ENCODE measurements at places on chromosomes 5 and 9. TPM values are rescaled to one million over a fixed set of nuclear protein-coding genes. Genes with fewer than 3 reads are reported as not detected.

- no peaks in the 10 kb centered on the region for H3K27me3 ChIP-seq
- H3K36me3 ChIP-seq: no peaks in the 10 kb centered on the region
- no peak for DNase-seq
Measured at GRCh38 chr5:18375641-18376040, 741.4 kb downstream of the TAF11L14 start.

GRCh38 chr5:32791536-32792243 is 80.6 kb downstream of the NPR3 start:
- no peak overlapping the region for H3K4me3 ChIP-seq
- no peaks in the 10 kb centered on the region for H3K36me3 ChIP-seq
- no peaks in the 10 kb centered on the region for H3K4me1 ChIP-seq

DNA sequence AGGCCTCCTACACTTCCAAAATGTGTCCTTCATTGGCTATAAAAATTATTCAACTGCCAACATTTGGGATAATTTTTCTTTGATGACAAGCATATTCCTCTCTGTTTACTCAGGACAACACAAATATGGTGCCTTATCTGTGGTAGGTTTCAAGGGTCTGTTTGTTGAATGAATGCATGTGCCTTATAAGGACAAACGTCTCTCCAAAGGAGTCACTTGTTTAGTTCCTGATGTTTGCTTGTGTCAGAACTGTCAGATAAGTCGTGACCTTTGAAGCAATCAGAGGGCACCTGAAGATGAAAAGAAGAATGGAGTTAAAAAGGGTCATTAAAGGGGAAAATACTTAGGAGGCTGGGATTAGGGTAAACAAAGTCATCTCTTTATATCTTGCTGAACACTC is 3.6 kb upstream of the OR1J2 start:
- DNase-seq: no peak
- H3K27me3 ChIP-seq: peaks cover 34% of the 10 kb centered on the region
- H3K36me3 ChIP-seq: no peaks in the 10 kb centered on the region
- H3K4me1 ChIP-seq: no peaks in the 10 kb centered on the region
- no peak overlapping the region for H3K27ac ChIP-seq

GRCh38 chr5:131542723-131543122 is 92.3 kb downstream of the RAPGEF6 start:
- H3K4me1 ChIP-seq: peaks cover 71% of the 10 kb centered on the region
- DNase-seq: no peak
- no peak overlapping the region for H3K4me3 ChIP-seq
- peaks cover 66% of the 10 kb centered on the region for H3K36me3 ChIP-seq
- no peak overlapping the region for H3K27ac ChIP-seq

The ANAPC2 gene
- total RNA-seq: 76.1 TPM

DNA sequence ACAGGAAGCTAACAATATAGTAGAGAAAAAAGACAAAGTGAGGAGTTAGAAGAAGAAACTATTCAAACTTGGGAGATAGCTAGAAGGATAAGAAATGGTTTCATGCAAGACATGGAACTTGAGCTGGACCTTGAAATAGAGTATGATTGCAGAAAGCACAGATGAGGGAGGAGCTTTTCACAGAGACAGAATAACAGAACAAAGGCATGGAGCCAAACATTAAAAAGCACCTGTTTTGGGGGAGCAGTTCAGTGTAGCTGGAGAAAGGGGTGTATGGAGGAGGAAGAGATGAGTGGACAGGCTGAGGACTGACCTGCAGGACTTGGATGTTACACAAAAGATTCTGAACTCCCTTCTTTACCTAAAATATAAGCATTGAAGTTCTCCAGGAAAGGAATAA is 25.2 kb downstream of the DTWD2 start:
- DNase-seq: no peak
- no peak overlapping the region for H3K27ac ChIP-seq
- no peak overlapping the region for H3K4me3 ChIP-seq
- no peaks in the 10 kb centered on the region for H3K27me3 ChIP-seq
- no peaks in the 10 kb centered on the region for H3K4me1 ChIP-seq

DNA sequence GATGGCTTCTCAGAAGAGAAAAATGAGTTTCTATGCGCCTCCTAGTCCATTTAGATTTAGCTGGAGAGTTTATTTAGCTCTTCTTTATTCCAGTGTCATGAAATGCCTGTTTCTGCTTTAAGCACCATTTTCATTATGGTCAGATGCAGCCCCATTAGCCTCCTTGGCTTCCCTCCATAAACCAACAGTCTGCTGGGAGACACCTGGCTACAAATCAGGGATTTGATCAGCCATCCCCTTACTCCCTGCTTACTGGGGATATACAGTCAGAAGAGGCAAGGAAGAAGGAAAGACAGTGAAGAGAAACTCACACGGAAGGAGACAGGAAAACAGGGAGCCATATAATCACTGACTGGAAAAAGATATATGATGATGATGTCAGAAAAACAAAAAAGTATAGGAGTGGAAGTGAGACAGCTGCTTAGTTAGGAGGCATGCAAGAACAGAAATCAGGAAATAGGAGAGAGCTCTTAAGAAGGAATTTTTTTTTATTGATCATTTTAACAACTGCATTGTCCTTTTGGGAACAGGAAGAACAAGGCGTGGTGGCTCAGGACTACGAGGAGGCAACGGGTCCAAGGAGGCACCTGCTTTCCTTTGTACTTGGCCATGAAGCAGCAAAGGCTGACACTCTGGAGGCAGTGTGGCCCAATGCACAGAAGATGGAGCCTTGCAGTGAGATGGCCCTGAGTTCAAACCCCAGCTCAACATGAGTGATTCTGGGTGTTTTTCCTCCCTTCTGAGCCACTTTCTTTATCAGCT is 56.1 kb downstream of the MED27 start:
- DNase-seq: no peak
- H3K4me3 ChIP-seq: no peak overlapping the region
- H3K27ac ChIP-seq: no peak overlapping the region
- no peaks in the 10 kb centered on the region for H3K27me3 ChIP-seq

DNA sequence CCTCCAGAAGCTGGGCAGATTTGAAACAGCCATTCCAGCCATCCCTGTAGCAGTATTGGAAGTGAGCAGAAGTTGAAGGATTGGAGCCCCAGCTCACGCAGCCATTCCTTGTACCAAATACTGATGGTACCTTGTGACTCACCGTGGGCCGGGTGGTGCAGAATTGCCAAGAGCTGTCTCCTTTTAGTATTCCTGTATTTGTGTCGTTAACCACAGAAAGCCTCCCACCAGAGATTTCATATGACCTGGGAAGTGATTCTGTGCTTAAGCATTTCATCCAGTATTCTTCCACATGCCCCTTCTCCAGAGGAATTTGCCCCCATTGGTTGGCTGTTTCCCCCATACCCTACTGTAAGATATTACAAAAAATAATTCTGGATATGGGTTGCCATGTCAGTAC is 17.7 kb upstream of the TLX3 start:
- H3K27ac ChIP-seq: no peak overlapping the region
- peaks cover 39% of the 10 kb centered on the region for H3K27me3 ChIP-seq
- H3K36me3 ChIP-seq: no peaks in the 10 kb centered on the region

- H3K27me3 ChIP-seq: no peaks in the 10 kb centered on the region
- no peak overlapping the region for H3K4me3 ChIP-seq
- H3K27ac ChIP-seq: no peak overlapping the region
- no peak for DNase-seq
Measured at GRCh38 chr5:69211200-69211599, 21.8 kb downstream of the CENPH start.

GRCh38 chr9:36725777-36726356 is 153.2 kb downstream of the MELK start:
- no peaks in the 10 kb centered on the region for H3K27me3 ChIP-seq
- no peak overlapping the region for H3K4me3 ChIP-seq
- H3K27ac ChIP-seq: no peak overlapping the region
- H3K36me3 ChIP-seq: no peaks in the 10 kb centered on the region

The MCIDAS gene
- total RNA-seq: not detected

GRCh38 chr9:118209343-118209742 is 505.1 kb downstream of the TLR4 start:
- H3K27ac ChIP-seq: no peak overlapping the region
- H3K4me1 ChIP-seq: no peaks in the 10 kb centered on the region
- no peaks in the 10 kb centered on the region for H3K36me3 ChIP-seq
- no peak for DNase-seq
- H3K4me3 ChIP-seq: no peak overlapping the region
- no peaks in the 10 kb centered on the region for H3K27me3 ChIP-seq

DNA sequence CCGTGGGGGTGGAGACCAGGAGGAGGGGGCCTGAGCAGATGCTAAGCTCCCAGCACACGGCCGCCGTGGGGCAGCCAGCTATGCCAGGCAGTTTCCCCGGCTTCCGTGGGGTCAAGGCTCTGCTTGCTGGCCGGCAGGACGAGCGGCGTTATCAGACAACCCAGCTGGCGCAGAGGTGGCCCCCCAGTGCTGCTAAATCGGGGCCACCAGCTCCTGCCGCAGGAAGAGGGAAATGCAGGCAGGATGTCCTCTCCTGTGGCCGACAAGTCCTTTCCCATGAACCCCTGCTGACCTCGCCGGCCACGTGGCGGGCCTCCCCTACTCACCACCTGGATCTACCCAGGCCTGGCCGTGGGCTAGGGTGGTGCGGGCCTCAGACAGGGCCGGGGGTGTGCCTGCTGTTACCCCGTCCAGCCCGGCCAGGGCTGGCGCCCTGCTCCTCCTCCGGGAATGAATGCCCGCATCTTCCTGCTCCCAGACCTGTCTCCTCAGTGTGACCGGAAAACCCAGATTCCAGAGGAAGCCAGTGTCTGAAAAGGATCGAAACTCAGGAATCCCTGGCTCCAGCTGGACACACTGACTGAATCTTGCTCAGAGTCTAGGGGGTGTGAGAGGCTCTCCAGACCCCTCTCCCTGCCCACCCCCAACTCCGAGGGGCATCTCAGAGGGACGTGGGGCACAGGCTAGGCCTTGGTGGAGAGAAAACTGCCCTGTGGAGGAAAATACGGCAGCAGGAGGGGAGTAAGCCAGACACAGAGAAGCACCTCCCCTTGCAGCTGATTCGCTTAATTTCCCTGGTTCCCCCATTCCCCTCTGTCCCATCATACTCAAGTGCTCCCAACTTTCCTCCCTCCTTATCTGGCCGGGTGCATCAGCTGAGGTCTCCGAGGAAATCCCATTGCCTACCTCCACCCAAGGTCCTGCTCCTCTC is 3.9 kb downstream of the FLT4 start:
- peaks cover 25% of the 10 kb centered on the region for H3K27me3 ChIP-seq
- no peak overlapping the region for H3K4me3 ChIP-seq
- DNase-seq: no peak
- H3K4me1 ChIP-seq: peaks cover 10% of the 10 kb centered on the region
- no peak overlapping the region for H3K27ac ChIP-seq

The PDE6A gene
- not detected for total RNA-seq

The INSL4 gene
- total RNA-seq: not detected

The ZNF300 gene
- total RNA-seq: 1.9 TPM
